ENCODE measurements at places on chromosomes 5 and 9.

GRCh38 chr5:72508241-72509170, 1.3 kb upstream of the ZNF366 start:
- DNase-seq: no peak

DNA sequence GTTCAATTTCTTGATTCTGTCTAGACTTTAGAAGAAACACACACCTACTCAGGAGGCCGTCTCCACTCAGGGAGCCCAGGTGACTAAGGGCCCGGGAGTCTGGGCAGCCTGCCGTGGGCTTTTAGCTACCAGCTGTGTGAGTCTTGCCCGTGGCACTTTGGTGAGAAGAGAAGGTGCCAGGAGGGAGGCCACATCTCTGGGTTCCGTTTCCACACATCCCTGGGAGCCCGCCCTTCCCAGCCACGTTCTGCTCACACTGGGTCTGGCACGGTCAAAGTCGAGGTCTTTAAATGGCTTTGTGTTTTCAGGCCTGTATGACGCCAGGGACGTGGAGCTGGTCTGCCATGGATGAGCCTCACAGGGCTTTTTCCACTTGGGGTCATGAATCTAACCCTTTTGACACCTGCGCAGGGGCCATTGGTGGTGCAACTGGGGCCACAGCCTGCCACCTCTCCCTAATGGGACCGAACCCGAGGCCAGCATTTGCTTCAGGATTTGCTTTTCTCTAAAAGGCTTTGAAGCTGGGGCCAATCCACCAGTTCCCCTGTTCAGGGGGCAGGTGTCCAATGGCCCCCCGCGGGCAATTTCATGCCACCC, 17.2 kb upstream of the FCN2 start:
- DNase-seq: no peak

GRCh38 chr5:62340392-62340791, 34.4 kb downstream of the KIF2A start:
- DNase-seq: no peak

GRCh38 chr9:129469988-129470316, 150.9 kb downstream of the C9orf50 start:
- no peak for DNase-seq

DNA sequence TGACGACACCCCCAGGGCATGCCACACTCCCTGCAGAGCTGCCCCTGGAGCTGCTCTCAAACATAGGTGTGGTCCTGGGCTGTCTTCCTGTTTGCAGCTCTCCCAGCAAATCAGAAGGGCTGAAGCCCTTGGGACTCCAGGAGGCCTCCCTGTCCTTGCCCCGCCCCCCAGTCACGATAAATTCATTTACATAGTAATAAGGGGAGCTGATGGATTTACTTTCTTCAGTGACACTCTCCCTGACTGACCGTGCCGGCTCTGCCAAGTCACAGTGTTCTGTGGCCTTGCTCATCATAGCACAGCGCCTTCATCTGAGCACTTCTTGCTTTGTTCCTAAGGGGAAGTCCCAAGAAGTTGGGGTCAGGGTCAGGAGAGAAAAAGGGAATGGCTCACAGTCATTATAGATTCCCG, 121.4 kb downstream of the ENC1 start:
- DNase-seq: no peak

GRCh38 chr9:81693671-81694378, 4.5 kb upstream of the TLE1 start:
- no peak for DNase-seq

DNA sequence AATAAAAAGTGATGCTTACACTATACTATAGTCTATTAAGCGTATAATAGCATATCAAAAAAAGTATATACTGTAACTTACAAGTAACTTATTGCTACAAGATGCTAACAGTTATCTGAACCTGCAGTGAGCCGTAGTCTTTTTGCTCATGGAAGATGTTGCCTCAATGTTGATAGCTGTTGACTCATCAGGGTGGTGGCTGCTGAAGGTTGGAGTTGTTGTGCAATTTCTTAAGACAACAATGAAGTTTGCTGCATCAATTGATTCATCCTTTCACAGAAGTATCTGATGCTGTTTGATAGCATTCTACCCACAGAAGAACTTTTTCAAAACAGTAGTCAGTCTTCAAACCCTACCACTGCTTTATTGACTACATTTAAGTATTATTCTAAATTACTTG, 7.8 kb upstream of the C9orf40 start:
- no peak for DNase-seq

DNA sequence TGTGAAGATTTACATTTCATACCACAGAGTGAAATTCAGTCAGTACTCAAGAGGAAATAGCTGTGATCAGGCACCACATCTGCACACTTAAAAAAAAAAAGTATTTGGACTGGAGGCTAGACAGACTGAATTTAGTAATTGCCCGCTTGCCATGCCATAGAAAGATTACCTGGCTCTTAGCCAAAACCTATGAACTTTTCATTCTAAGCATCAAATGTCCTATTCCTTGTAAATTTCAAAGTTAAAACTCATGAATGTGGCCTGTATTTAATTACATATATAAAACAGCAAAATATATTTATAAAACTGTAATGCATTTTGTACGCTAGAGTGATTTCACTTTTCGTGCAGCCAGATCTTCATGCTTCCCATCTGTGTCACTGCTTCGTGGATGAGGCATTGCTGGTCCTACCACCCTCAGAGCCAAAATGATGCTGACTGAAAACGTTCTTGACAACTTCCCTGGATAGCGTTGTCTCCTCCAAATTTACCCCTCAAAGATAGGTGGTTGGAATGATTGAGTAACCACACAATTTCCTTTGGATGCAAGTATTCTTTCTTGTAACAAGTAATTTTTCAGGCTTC, 447.9 kb upstream of the SGCD start:
- no peak for DNase-seq

DNA sequence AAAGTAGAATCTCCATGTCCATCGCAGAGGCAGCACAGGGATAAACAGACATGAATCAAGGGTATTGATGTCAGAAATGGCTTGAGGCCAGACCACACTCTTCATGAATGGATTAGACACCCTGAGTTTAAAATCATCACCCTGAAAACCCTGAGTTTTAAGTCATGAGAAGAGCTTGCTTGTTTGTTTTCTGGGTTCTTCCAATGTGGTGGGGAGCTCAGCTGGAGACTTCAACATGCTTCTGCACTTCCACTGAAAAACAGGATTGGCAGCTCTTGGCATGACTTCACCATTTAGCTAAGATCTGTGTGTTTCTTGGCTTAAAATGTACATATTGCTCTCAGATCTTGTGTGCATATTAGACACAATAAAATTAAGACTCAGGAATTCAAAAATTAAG, 9.8 kb downstream of the GCNT4 start:
- DNase-seq: no peak

DNA sequence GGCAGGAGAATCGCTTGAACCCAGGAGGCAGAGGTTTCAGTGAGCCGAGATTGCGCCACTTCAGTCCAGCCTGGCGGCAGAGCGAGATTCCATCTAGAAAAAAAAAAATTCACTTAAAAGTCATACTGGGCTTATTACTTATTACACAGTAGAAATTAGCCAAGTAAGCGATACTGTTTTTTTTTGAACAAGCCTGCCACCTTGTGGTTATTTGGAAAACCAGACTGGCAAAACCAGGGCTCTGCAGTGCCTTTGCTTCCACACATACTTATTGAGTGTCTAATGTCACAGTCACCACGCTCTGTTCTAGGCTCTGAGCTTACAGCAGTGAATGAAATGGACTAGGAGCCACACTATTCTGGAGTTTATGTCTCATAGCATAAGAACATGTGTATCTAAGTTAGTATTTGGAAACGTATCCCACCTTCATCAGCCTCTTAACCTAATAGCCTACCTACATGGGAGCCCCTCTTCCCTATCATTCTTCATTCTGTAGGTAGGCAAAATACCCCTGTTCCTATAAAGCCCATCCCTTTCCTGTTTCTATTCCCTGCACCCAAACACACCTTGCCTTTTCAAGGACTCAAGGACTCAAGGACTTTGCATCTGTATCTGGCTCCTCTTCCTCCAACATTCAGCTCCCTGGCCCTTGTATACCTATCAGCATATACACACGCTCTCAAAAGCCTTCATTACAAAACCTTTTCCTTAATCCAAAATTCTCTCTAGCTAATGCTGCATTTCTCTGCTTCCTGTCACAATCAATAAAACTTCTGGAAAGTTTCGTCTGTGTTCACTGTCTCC, 13.9 kb upstream of the BASP1 start:
- DNase-seq: no peak

GRCh38 chr5:132492386-132493125, 2.0 kb upstream of the IRF1 start:
- no peak for DNase-seq

- DNase-seq: no peak
Observed at GRCh38 chr5:112647428-112647827, 90.3 kb upstream of the APC start.

- DNase-seq: no peak
Observed at GRCh38 chr9:14023285-14023684, 290.7 kb downstream of the NFIB start.

DNA sequence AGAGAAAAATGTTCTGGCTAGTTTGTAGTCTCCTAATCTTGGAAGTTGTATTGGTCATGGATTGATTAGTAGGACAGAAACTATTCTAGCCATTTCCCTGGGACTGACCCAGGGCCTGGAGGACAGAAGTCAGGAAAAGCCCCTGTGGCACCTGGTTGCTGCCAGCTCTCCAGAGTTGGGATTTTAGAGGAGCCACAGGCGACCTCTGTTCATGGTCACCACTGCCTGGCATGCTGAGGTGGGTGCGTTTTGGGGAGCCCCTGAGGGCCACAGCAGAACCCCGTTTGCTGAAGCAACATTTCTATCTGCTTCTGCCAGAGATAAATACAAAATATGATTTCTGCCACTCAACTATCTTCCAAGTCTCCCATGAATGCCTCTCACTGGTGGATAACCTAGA, 7.6 kb upstream of the MAPK9 start:
- DNase-seq: no peak
